ENCODE measurements at places on chromosomes 7 and 10. TPM values are rescaled to one million over a fixed set of nuclear protein-coding genes. Genes with fewer than 3 reads are reported as not detected.

ACTL6B gene
- total RNA-seq, result not detected

CASTOR2 gene
- total RNA-seq, result 41.4 TPM

HOXA2 gene
- total RNA-seq, result not detected

NAT16 gene
- total RNA-seq, result not detected

CELF2 gene
- 61.2 TPM for total RNA-seq

TRIL gene
- 1.5 TPM for total RNA-seq

C7orf57 gene
- not detected for total RNA-seq

LRIT1 gene
- total RNA-seq, result not detected

SPDYE16 gene
- 0.32 TPM for total RNA-seq

ADAM12 gene
- 0.86 TPM for total RNA-seq

FAM171A1 gene
- 18.0 TPM for total RNA-seq

SND1 gene
- 76.3 TPM for total RNA-seq

PRKG1 gene
- total RNA-seq, result 37.3 TPM

TEX47 gene
- total RNA-seq, result not detected

ANXA11 gene
- total RNA-seq, result 302 TPM

ARHGAP12 gene
- total RNA-seq, result 27.2 TPM

HACD1 gene
- total RNA-seq, result 146 TPM

CNPY1 gene
- total RNA-seq, result not detected

NPTX2 gene
- 1.3 TPM for total RNA-seq

CPA2 gene
- total RNA-seq, result 1.1 TPM

TMEM139 gene
- total RNA-seq, result 18.4 TPM

CUZD1 gene
- not detected for total RNA-seq

KEL gene
- 0.52 TPM for total RNA-seq

CDC14C gene
- not detected for total RNA-seq

AKR1C4 gene
- total RNA-seq, result not detected

TRIM50 gene
- not detected for total RNA-seq

All from heart left ventricle (tissue), 16 donors.